ENCODE measurements at places on chromosomes 2 and 18.

DNA sequence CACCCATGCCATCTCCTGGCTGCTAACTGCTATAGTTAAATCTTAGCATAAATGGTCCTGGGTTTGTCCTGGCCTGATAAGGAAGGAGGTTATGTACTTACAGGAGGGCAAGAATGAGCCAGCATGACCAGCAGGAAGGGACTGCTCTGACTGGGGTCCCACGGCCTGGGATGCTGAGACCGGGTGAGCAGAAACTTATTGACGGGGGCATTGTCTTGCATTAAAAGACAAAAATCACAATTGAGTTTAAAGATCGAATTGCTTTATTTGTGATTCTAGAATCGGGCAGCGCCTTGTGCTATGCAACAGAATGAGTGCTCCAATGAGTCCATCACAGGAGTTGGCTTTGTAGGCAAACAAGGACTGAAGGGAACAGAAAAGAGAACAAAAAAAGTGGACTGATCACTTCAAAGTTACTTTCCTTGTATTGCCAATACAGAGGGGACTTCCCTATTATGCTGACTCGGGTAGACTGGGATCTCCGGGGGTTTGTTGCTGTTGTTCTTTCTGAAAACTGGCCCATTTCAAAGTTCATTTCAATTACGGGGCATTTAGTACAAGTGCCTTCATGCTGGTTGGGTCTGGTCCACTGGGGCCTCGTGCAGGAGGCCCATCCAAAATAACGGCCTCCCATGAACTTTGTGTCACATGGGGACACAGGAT, 87.1 kb upstream of the SLC66A3 start:
- no peak for DNase-seq

GRCh38 chr2:165443511-165443910, 26.0 kb upstream of the CSRNP3 start:
- DNase-seq: peak; percentile 13

DNA sequence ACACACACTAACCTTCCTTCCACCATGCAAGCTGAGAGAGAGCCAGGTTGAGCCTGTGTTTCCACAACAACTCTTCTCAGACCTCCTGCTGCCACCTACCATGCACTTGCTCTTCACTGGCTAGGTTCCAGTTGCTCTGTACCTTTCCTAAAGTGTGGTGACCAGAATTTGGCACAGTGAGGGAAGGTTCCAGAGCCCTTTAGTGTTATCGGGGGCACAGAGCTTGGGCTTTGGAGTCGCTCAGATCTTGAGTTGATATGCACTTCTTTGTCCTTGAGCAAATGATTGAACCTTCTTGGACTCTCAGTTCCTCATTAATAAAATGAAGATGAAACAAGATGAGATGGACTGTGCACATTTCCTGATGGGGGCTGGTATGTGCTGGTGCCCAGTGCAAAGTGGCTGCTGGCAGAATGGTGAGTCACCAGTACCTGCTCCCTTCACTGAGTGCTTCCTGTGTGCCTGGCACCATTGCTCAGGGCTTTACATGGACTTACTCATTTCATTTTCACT, 47.1 kb downstream of the NEDD4L start:
- peak; percentile 35 for DNase-seq

- DNase-seq: no peak
Observed at GRCh38 chr2:239086325-239087020, 238.6 kb downstream of the TWIST2 start.

GRCh38 chr2:217948351-217948791, 54.4 kb downstream of the TNS1 start:
- DNase-seq: no peak
